Nasal cavity respiratory epithelium epithelial cell of viscerocranial mucosa (primary cell): ENCODE measurements at places on chromosomes 5 and 9. TPM values are rescaled to one million over a fixed set of nuclear protein-coding genes. Genes with fewer than 3 reads are reported as not detected.

IFNA5 gene
- not detected in 2 replicates for total RNA-seq

LECT2 gene
- total RNA-seq = not detected in 2 replicates

PCDHGB1 gene
- total RNA-seq = 0.34 and 1.6 TPM in 2 replicates

CD14 gene
- total RNA-seq = 1.4 and 6.6 TPM in 2 replicates

NUTM2G gene
- not detected in 2 replicates for total RNA-seq
